ENCODE measurements at places on chromosomes 5 and 9.

GRCh38 chr5:54765165-54766028 lies 220.0 kb downstream of the ESM1 start:
- DNase-seq, result peak; percentile 45

GRCh38 chr9:84947412-84947972 lies 278.0 kb downstream of the NTRK2 start:
- DNase-seq, result peak; percentile 12

- DNase-seq, result no peak
Measured at GRCh38 chr5:179241764-179242370, 103.4 kb downstream of the ADAMTS2 start.

- no peak for DNase-seq
Measured at GRCh38 chr5:137090721-137091120, 408.4 kb downstream of the SPOCK1 start.

GRCh38 chr9:29212397-29213387 lies 1639.4 kb upstream of the C9orf72 start:
- DNase-seq, result no peak

GRCh38 chr5:18023986-18024385 lies 389.7 kb downstream of the TAF11L14 start:
- no peak for DNase-seq

DNA sequence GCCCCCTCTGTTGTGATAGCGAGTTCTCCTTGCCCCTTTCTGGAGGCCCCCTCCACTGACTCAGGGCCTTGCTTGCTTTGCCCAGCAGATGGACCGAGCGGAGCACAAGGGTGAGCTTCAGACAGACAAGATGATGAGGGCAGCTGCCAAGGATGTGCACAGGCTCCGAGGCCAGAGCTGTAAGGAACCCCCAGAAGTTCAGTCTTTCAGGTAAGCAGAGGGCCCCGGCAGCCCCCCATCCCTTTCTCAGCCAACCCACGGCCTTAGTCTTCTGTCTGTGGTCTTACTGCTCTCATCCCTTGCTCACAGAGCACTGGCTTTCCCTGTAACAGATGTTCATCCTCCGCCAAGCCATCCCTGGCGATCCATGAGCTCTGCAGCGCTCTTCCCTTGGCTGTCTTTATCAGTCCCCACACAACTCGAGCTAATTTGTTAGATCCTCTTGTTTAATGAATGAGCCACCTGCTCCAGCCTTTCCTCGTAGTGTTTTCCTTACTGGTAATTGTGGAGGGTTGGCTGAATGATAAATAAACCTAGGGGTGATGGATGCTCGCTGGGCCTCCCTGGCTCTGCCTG lies 18.4 kb upstream of the RARS1 start:
- DNase-seq, result no peak

DNA sequence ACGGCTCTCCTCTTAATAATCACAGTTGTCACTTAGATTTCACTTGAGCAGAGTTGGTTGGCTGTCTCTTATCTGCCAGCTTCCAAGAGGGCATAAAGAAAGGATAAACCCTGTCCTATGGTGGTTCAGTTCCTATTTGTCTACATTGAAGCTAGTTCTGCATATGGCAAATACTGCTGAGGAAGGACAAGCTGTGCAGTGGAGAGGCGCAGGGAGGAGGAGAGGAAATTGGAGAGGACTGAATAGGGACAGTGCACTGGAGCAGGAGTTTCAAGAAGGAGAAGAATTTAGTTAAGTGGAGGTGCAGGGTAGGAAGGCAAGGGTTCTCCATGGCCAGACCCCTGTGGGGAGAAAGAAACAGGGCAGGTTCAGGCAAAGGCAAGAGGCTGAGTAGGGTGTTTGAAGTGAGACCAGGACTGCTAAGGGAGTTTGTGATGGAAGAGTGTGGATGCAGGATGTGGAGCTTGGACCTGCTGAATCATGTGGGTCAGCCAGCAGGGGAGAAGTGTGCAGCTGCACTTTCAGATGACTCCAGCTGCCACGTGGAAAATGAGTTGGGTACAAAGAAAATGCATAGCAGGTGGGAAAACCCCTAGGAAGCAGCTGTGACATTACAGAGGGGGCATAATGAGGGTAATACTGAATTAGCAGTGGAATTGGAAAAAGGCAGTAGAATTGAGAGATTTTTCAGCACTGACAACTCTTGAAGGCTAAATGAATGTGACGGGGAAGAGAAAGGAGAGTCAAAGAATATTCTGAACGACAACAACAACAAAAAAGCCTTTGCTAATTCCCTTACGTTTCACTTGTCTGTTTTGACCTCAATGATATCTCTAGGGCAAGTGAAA lies 66.8 kb downstream of the MAMDC2 start:
- peak; percentile 46 for DNase-seq
